ENCODE measurements at places on chromosomes 11 and 22.

DNA sequence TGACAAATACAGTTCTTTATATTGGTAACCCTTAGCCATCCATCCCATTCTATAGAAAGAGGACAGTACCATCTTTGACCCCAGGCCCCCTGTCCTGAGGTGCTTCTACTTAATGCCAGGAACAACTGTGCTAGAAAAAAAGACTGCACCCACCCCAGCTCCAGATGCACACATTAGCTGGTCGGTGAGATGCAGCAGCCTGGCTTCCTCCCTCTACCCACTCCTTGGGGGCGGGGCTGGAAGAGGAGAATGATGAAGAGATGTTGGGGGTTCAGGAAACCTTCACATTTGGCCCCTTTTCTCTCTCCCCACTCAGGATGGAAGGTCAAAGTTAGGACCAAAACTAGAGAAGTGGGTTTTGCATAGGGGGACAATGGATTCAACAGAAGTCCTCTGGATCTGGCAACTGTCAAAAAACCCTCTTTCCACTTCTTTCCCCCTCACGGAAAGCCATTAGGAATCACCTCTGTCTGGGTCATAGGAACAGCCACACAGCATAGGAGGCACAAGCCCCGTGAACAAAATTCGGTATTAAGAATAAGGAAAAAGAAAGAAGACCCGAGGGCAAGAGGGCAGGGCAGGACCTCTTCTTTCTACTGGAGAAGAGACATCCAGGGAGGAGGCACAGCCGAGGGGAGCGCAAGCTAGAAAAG lies 755 bp downstream of the NRIP3 start:
- no peak for DNase-seq

DNA sequence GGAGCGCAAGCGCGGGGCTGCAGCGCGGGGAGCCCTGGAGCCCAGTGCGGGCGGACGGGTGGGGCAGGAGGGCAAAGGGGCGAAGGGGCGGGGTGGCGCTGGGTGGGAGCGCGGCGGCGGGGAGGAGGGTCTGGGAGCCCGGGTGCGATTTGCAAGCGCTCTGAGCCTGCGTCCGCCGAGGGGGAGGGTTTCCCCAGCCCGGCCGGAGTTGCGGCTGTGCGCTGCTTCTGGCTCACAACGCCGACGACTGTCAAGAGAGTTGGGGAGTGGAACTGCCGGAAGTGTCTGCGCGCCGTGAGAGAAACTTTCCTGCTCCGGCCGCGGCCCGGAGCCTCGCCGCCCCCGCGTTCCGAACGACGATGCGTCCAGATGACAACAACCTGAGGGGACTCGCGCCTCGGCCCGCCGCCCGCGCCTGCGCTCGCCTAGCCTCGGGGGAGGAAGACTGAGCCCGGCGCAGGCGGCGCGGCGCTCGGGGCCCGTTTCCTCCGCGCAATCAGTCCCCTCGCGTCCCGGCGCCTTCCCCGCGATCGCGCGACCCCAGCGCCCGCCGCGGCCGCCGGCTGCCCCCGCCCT lies at the start of gene ARHGAP42:
ARHGAP42 (plus strand) TSS at position 235 of the 576 bp plus-strand sequence. CDS start 391 bp downstream, outside the sequence.
- peak; percentile 1 for DNase-seq

DNA sequence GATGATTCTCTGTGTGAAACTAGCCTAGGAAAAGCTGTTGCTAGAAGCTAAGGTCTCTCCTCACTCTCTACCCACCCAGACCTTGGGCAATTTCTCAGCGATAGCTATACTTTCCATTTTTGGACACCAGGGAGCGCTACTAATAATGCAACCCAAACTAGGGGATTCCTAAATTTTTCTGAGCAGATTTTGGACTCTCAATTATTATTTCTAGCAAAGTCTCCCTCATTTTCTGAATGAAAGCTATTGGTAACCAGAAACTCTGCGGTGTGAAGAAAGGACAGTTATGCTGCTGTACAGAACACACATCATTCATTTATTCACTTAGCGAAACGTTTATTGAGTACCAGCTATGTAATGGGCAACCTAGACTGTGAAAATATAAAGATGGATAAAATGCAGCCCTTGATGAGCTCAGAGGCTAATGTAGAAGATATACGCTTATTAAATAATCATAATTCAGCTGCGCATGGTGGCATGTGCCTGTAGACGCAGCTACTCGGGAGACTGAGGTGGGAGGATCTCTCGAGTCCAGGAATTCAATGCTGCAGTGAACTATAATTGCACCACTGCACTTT lies 6.1 kb upstream of the STIM1 start:
- DNase-seq: peak; percentile 75

- no peak for DNase-seq
These were observed 15.1 kb downstream of the STX3 start for GRCh38 chr11:59770319-59770718.

- DNase-seq: peak; percentile 83
These were observed 5.3 kb upstream of the GALR3 start for GRCh38 chr22:37817705-37818408.
